Posterior vena cava (tissue), 2 donors: ENCODE measurements at places on chromosomes 3 and 15.
A peak's percentile ranks its signal among the peaks of the same experiment; 100 is the strongest.

GRCh38 chr3:51642462-51642861 lies 28.6 kb upstream of the TEX264 start:
- no peak for DNase-seq

GRCh38 chr15:41001524-41002214 lies 48.4 kb downstream of the CHAC1 start:
- DNase-seq = no peak

DNA sequence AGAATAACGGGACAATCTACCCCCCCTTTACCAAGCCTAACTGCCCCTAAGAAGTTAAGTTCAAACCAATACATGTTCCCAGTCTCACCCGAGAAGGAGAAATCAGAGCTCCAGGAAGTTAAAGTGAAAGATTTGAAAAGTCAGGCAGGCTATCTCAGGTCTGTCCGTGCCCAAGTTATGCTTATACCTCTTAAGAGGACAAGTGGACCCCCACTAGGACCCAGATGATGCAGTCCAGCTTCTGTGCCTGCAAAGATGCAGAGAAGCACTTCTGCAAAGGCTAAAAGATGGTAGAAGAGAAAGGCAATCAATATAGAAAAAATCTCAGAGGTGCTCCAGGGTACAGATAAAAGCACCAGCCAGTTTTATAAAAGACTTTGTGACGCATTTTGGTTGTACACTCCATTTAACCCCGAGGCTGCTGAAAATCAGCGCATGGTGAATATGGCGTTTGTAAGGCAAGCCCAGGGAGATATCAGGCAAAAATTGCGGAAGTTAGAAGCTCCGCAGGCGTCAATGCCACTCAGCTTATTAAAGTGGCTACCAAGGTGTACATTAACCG lies 9.8 kb upstream of the SLC9C1 start:
- no peak for DNase-seq

GRCh38 chr3:184734903-184735701 lies 23.2 kb upstream of the MAGEF1 start:
- peak; percentile 72 for DNase-seq

DNA sequence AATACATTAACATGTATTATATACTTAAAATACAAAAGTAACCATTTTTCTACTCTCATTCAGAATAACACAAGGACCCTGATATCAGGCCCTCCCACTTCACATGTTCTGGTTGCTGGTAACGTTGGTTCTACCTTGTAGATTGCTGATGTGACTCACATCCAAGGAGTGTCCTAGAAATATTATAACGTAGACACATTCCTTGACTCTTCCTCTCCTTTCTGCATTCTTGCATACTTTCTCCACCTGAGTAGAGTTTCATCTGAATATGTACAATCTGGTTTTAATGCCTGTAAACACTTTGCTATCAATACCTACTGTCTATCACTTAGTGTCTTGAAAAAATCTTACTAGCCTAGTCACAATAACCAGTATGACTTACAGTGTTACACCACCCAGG lies 35.0 kb upstream of the NEDD4 start:
- DNase-seq = no peak

- DNase-seq = no peak
Measured at GRCh38 chr15:64149424-64149823, 2.1 kb upstream of the SNX22 start.

- DNase-seq = peak; percentile 96
Measured at GRCh38 chr3:194141415-194142155, 5.6 kb downstream of the HES1 start.

- no peak for DNase-seq
Measured at GRCh38 chr3:20529911-20530310, 343.9 kb upstream of the SGO1 start.

DNA sequence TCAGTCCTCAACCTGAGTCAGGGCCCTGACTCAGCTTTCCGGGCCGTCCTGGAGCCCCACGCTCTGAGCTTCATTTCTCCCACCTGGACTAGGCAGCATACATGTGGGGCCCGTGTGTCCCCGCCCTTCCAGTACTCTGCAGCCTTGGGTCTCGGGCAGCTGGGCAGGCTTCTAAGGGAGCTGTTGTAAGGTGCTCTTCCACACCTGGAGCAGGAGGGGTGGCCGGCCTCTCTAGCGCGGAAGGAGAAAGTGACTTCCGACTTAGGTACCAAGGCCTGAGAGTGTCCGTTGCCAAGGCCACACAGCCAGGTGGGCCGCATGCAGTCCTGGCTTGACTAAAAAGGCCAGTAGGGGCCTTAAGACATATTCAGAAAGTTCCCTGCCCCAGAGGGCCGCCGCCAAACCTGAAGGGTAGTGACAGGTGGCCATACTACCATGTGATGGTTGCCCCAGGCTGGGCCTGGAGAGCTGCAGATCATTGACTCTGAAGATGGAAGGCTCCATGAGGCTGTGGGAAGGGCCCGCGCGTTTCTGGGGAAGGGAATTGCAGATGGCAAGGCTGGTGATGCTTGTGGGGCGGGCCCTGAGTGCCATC lies 9.4 kb upstream of the SEMA3B start:
- no peak for DNase-seq

DNA sequence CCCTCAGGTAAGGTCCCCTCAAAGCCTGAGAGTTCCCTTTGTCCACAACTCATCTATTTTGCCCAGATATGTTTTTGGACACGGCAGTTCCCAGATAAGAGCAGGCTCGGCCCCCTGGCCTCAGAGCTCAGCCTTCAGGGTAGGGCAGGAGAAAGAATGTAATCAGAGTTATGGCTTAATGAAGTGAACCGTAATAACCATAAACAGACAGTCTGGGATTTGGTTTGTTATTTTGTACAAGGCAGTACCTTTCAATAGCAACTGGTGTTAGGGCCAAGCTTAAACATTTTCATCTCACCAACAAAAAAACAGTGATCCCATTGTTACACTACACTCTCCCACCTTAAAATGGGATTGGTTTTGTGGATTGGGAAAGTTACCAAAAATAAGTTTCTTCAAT lies 12.2 kb upstream of the ALDH1A3 start:
- DNase-seq = peak; percentile 11

- no peak for DNase-seq
Measured at GRCh38 chr15:65818927-65819562, 27.0 kb upstream of the DENND4A start.

- no peak for DNase-seq
Measured at GRCh38 chr3:152333928-152334327, 65.2 kb downstream of the MBNL1 start.

DNA sequence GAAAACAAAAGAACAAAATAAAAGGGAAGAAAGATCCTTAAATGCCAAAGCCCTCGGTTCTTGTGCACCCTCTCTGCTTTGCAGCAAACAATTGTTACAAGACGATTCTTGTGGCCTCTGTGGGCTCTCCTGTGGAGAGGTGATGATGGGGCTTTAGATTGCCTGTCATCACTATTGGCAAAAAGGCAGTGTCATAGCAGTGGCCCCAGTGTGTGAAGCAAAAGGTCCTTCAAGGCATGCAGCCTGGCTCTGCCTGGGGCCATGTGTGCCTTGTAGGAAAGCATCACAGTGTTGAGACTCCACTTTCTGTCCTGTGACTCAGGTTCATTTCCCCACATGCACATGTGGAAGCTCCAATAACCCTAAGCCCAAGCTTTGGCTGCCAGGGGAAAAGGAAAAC lies 43.7 kb downstream of the POC1A start:
- peak; percentile 55 for DNase-seq

DNA sequence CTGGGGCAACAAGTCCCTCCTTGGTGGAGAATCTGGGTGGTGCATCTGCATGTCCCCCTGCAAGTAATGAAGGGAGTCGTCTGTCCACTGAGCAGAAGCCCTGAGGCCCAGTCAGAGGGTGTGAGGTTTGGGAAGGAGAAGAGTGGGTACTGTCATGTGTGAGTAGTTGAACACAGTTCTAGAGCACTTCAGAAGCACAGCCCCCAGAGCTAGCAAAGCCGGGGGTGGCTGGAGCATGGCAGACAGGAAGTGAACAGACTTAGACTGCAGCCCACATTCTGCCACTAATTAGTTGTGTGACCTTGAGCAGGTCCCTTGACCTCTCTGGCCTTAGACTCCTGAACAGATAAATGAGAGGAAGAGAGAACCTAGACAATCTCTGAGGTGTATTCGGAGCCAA lies 207.6 kb downstream of the UACA start:
- no peak for DNase-seq

DNA sequence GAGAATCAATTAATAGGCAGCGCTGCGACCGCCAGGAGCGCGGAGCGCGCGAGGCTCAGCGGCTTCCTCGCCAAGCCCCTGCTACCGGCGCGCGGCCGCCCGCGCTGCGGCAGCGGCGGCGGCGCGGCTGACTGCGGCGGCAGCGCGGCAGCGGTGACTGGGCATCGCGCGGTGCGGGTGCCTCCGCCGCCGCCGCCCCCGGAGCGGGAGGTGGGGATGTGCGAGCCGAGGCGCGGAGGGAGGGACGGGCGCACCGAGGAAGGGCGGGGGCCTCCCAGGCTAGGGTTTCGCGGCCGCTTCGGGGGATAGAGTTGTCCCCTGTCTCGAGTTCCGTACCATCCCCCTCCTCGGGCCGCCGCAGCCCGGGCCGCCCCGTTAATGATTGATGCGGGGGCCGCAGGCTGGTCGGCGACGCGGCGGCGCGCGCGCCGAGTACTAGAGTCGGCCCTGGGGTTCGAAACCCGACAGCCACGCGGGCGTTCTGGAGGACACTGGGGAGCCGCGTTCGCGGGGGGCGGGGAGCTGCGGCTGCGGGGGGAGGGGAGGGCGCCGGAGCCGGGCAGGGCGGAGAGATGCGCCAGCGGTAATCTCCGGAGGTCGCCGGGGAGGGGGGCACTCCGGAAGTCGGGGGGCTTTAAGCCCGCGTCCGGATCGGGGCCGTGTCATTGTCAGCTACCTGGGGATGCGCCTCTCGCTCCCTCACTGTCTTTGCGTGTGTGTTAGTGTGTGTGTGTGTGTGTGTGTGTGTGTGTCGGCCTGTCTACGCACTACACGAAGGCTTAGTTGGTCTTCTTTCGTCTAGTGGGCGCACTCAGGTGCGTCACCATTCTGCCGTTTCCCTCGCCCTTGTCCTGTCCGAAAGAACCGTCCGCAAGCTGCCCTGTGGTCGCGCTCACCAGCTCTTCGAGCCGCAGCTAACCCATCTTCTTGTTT lies at the start of gene PAQR9:
Gene PAQR9 (minus strand): TSS at position 159 of the 933 bp plus-strand sequence. CDS start 338 bp downstream, outside the sequence.
- DNase-seq = no peak

DNA sequence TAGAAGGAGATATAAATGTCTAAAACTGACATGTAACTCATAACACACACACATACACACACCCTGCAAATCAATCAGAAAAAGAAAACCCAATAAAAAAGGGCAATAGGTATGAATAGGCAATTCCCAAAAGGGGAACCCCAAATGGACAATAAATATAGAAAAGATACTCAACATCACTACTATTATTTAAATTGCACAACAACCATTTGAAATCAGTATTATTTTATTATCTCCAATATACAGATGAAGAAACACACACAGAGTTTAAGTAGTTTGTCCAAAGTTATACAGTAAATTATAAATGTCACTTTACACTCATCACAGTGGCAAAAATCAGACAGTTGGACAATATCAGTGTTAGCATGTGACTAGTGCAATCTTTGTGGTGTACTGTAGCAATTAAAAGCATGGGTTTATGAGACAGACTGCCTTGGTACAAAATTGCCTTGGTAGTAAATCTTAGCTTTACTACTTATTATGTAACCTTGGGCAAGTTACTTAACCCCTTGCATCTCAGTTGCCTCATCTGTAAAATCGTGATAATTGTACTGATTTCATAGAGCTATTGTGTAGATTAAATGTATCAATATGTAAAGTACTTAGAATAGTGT lies 3.4 kb upstream of the FSTL1 start:
- no peak for DNase-seq

DNA sequence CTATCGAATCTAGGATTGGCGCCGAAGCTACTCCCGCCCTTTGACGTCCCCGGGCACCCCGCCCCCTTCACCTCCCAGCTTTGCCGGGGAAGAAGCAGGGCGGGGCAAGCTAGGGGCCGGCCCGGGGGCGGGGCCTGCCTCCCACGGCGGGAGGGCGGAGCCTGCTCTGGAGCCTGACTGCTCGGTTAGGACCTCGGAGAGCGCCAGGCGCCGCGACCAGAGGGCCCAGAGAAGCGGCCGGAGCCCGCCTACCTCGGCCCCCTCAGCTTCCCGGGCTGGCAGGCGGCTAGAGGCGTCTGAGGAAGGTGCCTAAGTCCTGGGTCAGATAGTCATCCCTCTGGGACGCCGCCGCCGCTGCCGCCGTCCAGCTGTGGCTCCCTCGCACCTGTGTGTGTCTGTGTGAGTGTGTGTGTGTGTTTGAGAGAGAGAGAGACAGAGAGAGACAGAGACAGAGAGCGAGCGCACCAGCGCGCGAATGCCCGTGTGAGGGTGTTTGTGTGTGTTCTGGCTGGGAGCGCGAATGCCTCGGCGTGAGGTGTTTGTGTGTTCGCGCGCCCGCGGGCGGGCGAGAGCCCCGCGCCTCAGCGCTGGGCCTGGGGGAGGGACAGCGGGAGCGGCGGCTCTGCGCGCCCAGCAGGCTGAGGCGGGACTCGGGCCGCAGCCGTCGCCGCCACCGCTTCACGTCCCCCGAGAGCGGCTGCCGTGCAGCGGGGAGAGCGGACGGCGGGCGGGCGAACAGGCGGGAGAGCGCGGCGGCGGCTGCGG lies at the start of gene STXBP5L:
Gene STXBP5L (plus strand): TSS at position 176 of the 765 bp plus-strand sequence. CDS start 1,374 bp downstream, outside the sequence.
- peak; percentile 85 for DNase-seq

- peak; percentile 64 for DNase-seq
Measured at GRCh38 chr3:38114052-38114874, 22.7 kb downstream of the ACAA1 start.

- DNase-seq = peak; percentile 3
Measured at GRCh38 chr3:194976874-194977273, 291.2 kb downstream of the FAM43A start.

DNA sequence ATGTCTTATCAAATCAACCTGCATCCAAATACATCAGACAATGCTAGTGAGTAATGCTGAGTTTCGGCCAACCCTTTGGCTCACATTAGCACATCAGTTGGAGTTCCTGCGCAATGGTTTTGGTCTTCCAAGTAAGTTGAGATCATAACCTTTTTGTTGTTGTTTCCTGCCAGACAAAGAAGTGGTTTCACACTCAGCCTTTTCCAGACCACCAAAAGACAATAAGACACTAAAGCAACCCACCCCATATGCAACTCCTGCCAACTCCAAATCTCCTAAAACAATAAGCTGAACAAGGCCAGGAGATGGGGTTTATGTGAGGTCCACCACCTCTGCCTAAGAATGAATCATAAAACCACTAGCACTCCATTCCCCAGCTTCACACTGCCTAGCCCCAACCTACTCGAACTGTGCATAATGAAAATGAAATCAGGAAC lies 177.0 kb downstream of the ERC2 start:
- no peak for DNase-seq

- DNase-seq = no peak
Measured at GRCh38 chr3:31892500-31892899, 88.6 kb downstream of the OSBPL10 start.

DNA sequence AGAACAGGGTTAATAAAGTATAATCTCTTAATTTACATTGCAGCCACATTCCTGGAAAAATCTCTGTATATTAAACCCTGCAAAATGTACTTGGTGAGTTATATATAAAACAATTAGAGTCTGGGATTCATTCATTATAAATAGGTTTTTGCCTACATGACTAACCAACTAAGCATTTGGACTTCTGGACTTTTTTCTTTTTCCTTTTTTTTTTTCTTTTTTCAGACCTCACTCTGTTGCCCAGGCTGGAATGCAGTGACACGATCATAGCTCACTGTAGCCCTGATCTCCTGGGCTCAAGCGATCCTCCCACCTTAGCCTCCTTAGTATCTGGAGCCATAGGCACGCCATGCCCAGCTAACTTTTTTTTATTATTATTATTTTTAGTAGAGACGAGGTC lies 4.5 kb downstream of the DNAJC13 start:
- DNase-seq = no peak
